ENCODE measurements at places on chromosomes 11 and 22.
A peak's percentile ranks its signal among the peaks of the same experiment; 100 is the strongest.

GRCh38 chr11:45374130-45374529 is 88.0 kb upstream of the SYT13 start:
- no peak for DNase-seq

- no peak for DNase-seq
These were observed at the start of gene PTPN5 for GRCh38 chr11:18791207-18791968. PTPN5 (minus strand) TSS chr11:18791798; CDS start chr11:18771958, 19,840 bp downstream.

- no peak for DNase-seq
These were observed 52.4 kb downstream of the MCM5 start for GRCh38 chr22:35452351-35452781.

DNA sequence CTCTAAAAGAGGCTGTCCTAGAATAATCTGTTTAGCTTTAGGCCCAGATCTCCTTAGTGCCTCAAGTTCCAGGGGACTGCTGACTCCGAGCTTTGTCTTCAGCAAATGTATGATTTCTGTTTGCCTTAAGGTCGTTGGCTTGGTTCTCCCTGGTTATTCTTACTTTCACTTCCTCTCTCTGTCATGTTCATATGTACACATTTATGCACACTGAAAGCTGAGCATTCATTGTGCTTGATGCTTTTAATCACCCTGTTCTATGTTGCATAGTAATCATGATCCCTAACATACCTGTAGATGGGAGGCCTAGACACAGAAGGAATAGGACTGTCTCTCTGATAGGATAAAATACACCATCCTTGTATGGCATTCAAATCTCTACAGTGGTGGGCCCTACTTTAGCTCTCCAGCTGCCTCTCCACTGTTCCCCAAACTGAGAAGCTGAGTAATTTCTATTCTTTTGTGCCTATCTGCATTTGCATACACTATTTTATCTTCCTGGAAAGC is 7.2 kb downstream of the PPFIBP2 start:
- DNase-seq, result no peak

DNA sequence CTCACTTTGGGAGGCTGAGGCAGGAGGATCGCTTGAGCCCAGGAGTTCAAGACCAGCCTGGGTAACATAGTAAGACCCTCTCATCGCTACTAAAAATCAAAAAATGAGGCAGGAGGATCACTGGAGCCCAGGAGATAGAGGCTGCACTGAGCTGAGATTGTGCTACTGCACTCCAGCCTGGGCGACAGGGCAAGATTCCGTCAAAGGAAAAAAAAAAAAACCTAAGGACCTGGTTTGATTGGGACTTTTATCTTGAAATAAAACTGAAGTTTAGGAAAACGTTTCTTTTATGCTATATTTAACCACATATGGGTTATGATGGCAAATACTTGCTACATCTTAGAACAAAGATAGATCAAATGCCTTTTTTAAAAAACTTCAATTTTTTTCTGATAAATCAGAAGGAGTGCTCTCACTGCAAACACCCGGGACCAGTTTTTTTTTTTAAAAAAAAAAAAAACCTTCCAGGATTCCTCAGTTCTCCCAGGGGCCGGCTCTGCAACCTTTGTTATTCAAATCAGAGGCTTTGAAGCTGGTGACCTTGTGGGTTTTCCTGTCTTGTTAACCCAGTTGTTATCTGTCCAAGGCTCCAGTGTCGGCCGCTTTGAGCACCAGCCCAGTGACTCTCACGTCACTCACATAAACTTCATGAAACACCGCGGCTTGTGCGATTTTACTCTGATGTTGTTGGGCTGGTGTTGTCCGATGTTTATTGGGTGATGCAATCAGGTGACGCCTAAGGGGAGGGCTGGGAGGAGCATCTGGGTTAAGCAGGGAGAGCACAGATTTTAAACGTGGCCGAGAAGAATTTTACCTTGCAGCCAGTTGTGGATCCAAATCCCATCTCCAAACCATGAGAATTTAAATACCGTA is 24.7 kb upstream of the SLC22A12 start:
- no peak for DNase-seq

DNA sequence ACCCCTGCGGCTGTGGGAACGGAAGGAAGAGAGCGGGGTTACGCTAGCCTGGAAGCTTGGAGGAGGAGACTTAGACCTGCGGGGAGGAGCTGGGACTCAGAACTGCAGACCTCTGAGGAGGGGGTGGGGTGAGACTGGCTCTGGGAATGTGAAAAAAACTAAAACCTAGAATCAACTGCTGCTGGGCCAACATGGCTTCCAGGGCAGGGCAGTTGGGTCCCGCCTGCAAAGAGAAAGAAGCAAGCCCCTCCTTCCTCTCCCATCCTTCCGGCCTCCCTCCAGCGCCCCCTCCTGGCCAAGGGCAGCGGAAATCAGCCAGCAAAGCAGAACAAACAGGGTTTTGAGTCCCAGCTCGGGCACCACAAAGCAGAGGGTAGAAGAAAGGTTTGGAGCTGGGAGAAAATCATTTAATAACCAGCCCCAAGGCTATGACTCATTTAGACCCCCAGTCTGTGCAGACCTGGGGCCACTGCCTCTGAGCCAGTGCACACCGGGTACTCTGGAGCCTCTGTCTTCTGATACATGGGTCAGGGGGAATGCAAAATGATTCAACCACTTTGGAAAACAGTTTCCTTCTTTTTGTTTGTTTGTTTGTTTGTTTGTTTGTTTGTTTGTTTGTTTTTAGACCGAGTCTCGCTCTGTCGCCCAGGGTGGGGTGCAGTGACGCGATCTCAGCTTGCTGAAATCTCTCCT is 7.3 kb upstream of the NCF4 start:
- DNase-seq, result peak; percentile 86

DNA sequence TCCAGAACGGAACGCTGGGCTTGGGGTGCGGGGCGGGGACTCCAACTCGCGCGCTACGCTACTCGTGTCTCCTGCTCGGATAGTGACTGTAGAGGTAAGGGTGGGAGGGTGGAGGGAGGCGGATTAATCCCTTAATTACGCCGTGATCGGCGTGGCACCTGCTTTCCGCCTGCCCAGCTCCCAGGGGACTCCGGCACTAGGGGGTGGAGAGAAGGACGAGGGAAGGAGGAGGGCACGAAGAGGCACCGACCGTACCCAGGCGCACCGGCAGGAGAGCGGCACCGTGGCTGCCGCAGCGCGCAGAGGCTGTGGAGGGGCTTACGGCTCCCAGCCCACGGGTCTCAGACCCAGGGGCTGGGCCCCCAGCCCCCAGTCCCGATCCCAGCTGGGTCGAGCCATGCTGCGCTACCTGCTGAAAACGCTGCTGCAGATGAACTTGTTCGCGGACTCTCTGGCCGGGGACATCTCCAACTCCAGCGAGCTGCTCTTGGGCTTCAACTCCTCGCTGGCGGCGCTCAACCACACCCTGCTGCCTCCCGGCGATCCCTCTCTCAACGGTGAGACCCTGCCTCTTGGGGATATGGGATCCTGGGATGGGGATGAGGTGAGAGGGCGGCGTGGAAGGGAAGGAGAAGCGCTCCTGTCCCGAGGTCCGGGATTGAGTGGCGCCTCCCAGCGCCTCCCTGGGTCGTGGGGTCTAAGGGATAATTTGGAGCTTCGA is at the start of gene ROBO3:
Gene ROBO3, plus strand, starts transcription at position 252 of the 721 bp plus-strand sequence. Its CDS starts 146 bp downstream, at position 398.
- DNase-seq, result no peak

GRCh38 chr11:27002838-27003237 is 8.9 kb downstream of the FIBIN start:
- no peak for DNase-seq

- no peak for DNase-seq
These were observed 31.4 kb downstream of the TECTA start for GRCh38 chr11:121132211-121132976.

DNA sequence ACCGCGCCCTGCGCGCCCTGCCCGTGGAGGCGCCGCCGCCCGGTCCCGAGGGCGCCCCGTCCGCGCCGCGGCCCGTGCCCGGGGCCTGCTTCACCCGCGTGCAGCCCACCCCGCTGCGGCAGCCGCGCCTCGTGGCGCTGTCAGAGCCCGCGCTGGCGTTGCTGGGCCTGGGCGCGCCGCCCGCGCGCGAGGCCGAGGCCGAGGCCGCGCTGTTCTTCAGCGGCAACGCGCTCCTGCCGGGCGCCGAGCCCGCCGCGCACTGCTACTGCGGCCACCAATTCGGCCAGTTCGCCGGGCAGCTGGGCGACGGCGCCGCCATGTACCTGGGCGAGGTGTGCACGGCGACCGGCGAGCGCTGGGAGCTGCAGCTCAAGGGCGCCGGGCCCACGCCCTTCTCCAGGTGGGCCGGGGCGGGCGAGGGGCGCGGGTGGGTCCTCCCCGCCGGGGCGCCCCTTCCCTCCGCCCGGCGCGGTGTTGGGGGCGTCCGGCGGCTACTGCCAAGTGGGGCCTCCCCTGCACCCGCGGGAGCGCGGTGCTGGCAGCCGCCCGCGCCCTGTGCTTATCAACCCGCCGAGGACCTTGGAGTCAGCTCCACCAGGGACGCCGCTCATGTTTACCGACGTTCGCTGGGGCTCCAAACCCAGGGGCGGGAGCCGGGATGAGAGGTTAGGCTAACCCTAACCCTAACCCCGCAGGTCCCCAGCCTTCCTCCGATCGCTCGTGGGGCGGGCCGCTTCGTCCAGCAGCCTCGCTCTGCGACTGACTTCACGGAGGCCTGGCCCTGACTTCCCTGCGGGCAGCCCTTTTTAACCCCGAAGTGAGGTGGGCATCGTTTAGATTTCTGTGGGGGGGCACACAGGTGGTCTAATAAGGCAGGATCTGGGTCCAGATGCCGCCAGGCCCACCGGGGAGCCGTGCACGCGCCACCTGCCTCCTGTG is 649 bp downstream of the SELENOO start:
- DNase-seq, result no peak

- DNase-seq, result no peak
These were observed 120.9 kb upstream of the NECTIN1 start for GRCh38 chr11:119849872-119850271.

DNA sequence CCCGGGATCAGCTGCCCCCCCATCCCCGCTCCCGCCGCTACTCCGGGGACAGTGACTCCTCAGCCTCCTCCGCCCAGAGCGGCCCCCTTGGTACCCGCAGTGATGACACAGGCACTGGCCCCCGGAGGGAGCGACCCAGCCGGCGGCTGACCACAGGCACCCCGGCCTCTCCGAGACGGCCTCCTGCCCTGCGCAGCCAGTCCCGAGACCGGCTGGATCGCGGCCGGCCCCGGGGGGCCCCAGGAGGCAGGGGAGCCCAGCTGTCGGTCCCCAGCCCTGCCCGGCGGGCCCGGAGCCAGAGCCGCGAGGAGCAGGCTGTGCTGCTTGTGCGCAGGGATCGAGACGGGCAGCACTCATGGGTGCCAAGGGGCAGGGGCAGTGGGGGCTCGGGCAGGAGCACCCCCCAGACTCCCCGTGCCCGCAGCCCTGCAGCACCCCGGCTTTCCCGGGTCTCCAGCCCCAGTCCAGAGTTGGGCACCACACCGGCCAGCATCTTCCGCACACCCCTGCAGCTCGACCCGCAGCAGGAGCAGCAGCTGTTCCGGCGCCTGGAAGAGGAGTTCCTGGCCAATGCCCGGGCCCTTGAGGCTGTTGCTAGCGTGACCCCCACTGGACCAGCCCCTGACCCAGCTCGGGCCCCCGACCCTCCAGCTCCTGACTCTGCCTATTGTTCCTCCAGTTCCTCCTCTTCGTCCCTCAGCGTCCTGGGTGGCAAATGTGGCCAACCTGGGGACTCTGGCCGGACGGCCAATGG is 3.9 kb downstream of the RASL10A start:
- no peak for DNase-seq

DNA sequence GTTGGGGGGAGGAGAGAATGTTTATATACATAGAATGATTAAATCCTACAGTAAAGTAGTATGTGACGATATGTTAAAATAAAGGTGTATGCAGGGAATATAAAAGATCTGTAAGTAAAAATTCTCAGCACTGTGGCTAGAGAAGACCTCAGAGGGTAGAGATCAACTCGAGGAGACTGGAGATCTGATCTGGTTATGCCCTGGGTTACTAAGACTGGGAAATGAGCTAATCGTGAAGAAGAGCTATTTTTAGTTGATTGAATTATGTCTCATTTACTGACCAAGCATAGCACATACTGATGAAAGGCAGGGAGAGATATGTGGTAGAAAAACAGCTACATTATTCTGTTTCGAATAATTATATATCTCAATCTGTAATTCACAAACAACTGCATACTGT is 42.8 kb upstream of the ALKBH3 start:
- no peak for DNase-seq

- DNase-seq, result no peak
These were observed 3.6 kb downstream of the RTN4RL2 start for GRCh38 chr11:57463671-57464538.

GRCh38 chr22:21612858-21613257 is 17.0 kb downstream of the YDJC start:
- no peak for DNase-seq

- no peak for DNase-seq
These were observed 6.2 kb upstream of the SNX15 start for GRCh38 chr11:65021003-65021402.

DNA sequence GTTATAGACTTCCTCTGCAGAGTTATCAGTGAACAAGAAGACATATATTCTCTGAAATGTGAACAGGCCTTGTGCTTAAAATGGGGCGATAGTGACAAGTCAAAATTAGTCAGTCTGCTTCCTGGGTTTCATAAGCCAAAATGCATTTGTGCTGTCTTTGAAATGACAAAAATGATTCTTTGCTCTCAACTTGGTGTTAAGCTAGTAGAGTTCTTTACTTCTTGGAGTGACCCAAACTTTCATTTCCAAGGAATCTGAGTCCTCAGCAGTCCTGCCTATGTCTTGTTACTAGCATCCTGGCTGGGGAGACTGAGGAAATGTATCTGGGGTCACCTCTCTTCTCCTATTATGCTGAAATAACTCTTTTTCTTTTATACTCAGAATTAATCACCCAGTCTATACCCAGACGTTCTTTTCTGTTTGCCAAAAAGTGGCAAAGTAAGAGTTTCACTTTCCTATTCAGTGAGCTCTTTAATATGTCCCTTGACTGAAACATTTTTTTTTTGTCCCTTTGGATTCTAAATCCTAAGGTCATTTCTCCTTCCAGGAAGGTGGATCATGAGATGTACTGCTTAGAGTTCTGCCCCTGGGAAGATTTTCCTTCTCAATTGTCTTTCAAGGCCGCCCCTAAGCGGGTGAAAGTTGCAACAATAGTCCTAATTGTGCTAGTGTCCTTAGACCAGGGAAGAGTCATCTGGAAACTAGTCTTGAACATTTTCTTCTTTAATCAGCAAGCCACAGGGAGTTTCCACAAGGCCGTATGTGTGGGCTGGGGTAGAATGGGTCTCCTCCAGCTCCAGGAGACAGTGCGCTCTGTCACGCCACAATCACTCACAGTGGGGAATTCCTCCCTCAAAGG is 53.0 kb upstream of the RDX start:
- DNase-seq, result no peak

GRCh38 chr22:37267661-37268413 is 14.5 kb upstream of the CYTH4 start:
- no peak for DNase-seq

DNA sequence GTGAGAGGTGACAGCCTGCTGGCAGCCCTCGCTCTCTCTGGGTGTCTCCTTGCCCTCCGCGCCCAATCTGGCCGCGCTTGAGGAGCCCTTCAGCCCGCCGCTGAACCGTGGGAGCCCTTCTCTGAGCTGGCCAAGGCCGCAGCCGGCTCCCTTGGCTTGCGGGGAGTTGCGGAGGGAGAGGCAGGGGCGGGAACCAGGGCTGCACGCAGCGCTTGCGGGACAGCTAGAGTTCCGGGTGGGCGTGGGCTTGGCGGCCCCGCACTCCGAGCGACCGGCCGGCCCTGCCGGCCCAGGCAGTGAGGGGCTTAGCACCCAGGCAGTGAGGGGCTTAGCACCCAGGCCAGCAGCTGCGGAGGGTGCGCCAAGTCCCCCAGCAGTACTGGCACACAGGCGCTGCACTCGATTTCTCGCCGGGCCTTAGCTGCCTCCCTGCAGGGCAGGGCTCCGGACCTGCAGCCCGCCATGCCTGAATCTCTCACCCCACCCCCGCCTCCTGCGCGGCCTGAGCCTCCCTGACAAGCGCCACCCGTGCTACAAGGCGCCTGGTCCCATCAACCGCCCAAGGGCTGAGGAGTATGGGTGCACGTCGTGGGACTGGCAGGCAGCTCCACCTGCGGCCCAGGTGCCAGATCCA is 1526.1 kb downstream of the FAM181B start:
- DNase-seq, result no peak
